ENCODE measurements at places on chromosomes 4 and X.
A peak's percentile ranks its signal among the peaks of the same experiment; 100 is the strongest.

DNA sequence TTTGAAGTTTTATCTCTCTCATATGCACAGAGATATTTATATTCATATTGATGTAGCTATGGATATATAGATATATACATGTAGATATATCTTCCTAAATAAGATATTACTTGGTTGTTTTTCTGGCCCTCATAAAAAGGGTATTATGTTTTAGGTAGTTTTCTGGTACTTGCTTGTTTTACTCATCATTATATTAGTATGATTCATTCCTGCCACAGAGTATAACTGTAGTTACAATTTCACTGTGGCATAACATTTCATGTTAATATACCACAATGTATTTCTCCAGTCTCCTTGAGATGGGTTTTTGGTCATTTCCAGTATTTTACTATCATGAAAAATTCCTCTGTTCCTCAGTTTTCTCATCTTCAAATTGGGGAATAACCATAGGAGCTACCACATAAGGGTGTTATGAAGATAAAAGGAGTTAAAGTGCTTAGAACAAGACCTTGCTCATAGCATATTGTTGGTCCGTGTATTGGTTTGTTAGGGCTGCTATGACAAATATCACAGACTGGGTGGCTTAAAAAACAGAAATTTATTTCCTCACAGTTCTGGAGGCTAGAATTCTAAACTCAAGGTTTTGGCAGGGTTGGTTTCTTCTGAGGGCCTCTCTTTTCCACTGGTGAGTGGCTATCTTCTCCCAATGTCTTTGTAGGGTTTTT is 129.7 kb downstream of the TMEM164 start:
- DNase-seq, result no peak

DNA sequence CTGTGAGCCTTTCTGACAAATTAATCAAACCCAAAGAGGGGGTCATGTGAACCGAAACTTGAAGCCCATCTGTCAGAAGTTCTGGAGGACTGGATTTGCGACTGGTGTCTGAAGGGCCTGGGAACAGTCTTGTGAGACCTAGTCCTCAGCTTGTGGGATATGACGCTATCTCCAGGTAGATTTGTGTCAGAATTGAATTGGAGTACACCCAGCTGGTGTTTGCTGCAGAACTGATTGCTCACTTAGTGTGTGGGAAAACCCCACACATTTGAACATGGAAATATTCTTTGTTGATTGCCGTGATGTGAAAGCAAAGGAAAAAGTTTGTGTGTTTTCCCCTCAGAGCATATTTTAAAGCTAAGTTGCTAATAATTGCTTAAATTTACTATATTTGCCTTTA is 30.3 kb upstream of the TMSB15B start:
- DNase-seq, result no peak

DNA sequence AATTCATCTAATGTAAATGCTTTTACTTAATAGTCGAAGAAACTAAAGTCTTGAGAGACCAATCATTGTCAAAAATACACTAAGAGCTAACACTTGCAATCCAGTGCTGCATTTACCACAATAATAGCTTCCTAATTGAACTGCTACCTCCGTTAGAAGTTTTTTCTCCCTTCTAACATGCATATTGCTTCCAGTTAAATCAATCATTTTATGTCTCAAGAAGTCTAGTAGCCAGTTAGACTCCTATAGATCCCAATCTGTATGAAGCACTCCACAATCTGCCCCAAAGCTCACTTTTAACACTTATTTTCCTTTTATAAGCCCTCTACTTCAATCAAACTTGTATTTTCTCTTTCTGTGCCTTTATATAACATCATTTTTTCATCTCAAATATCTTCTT is 41.4 kb upstream of the GRID2 start:
- DNase-seq, result no peak

GRCh38 chrX:8278557-8278956 is 107.5 kb upstream of the VCX2 start:
- DNase-seq, result no peak

DNA sequence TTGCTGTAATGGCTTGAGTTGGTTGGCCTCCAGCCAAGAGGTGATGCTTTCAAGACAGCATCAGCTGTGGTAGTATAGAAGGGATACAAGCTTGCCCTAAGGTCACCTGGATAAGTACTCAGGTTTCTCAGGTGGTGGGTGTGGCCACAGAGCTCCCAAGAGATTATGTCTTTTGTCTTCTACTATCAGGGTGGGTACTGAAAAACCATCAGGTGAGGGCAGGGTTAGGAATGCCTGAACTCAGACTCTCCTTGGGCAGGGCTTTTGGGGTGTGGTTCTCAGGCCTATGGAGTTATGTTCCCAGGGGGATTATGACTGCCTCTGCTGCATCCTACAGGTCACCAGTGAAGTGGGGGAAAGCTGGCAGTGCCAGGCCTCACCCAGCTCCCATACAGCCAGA is 654.6 kb upstream of the GALNT7 start:
- DNase-seq, result no peak

GRCh38 chrX:155052738-155053498 is 18.0 kb downstream of the CMC4 start:
- no peak for DNase-seq

GRCh38 chr4:148998719-148999118 is 556.5 kb upstream of the NR3C2 start:
- peak; percentile 10 for DNase-seq

- DNase-seq, result no peak
Measured at GRCh38 chrX:26328608-26329319, 112.8 kb downstream of the MAGEB5 start.

DNA sequence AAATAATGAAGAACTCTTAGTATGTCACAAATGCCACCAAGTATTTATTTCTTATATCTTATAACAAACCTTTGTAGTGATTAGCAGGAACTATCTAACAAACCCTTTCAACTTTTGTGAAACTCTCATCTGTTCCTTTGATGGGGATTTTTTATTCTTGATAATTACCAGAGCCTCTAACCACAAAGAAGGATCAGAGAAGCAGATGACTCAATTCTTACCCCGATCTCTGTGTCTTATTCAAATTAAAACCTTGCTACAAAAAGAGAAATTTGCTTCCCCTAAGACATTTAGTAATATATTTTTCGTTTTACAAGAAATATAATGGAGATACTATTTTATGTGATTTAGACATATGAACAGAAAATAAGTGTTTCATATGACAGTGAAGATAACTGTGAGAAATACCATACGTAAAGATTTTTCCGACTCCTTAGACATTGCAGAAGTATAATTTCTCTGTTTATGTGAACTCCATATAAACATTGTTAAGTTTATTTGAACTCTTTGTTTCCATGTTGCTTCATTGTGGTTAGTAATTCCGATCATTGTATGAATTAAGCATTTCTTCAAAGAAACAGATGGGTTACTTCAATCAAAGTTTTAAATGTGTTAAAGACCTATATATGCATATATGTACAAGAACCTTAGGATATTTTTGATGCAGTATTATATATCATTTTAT is 205.4 kb downstream of the CFAP299 start:
- DNase-seq, result no peak

Measured in NCI-H1694 treated with DMSO at 0.1 percent for 48 hours (cell line).